ENCODE measurements at places on chromosomes 7 and 10.

GRCh38 chr7:112790586-112791003 lies 402 bp upstream of the TMEM168 start:
- no peak for DNase-seq

- no peak for DNase-seq
Measured at GRCh38 chr7:13290975-13291374, 603.5 kb downstream of the ARL4A start.

DNA sequence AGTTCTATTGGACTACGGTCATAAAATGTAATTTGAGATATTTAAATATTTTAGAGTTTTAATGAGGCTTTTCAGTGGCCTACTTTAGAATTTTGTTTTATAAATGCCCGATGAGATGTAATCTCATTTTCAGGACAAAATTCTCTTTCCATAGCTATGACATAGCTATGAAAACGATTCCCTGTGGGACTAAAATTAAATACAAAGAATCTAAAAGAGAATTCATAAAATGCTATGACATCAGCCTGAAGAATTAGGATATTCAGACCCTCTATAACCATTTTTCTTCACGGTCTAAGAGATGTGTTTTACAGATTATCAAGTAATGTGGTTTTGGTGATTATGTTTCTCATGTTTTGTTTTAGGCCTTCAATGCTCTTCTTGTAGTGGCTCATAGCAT lies 48.2 kb upstream of the ODAD2 start:
- no peak for DNase-seq

DNA sequence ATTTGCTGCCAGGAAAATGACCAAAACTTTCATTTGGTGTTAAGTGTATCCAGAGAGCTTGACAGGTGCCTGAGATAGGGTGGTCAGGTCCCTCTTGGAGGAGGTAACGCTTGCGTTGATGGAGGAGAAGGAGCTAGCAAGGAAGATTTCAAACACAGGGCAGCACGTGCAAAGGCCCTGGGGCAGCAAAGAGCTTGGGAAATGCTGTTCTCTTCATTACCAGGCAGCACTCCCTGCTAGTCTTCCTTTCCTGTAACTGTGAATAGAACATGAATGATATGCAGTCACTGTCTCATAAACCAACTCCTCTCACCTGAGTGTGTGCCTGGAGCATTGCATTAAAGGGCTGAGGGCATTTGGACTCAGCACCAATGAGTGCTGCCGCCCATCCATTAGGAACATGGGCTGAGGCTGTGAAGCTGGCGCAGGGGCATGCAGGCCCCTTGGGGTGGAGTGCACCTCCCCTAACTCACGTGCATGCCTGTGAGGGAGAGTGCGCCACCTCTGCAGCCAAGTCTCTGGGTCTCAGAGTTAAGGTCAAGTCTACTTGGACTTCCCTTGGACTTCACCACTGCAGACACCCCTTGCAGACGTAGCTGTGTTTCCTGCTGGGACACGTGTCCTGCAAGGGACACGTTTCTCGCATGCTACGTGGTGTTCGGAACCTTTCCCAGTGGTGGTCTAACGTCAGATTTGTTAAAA lies 136.8 kb downstream of the PAXIP1 start:
- no peak for DNase-seq

- DNase-seq: no peak
Measured at GRCh38 chr10:80498833-80499741, 38.6 kb upstream of the SH2D4B start.

- DNase-seq: no peak
Measured at GRCh38 chr7:105496521-105496920, 25.6 kb downstream of the PUS7 start.

- DNase-seq: no peak
Measured at GRCh38 chr10:80630324-80630723, 92.6 kb downstream of the SH2D4B start.

GRCh38 chr7:17910377-17910776 lies 29.9 kb downstream of the SNX13 start:
- DNase-seq: no peak

DNA sequence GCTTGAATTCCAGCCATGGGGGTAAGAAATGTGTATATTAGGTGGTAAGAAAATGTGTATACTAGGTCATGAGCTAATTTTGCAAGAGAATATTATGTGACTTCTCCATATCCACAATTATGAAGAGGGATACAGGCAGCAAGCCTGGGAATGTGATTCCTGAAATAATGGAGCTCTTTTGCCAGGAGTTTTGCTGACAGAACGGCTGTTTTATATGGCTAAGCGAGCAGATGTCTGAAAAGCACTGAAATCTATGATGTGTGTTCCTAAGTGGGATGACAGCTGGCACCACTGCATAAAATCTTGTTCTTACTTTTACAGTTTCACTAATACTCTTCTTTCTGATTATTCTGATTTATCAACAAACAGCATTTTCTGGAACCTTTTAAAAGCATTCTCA lies 386.0 kb upstream of the HPS1 start:
- DNase-seq: no peak

- DNase-seq: no peak
Measured at GRCh38 chr10:64071218-64071617, 550.0 kb downstream of the REEP3 start.

- no peak for DNase-seq
Measured at GRCh38 chr7:77450054-77450453, 33.9 kb upstream of the GSAP start.

DNA sequence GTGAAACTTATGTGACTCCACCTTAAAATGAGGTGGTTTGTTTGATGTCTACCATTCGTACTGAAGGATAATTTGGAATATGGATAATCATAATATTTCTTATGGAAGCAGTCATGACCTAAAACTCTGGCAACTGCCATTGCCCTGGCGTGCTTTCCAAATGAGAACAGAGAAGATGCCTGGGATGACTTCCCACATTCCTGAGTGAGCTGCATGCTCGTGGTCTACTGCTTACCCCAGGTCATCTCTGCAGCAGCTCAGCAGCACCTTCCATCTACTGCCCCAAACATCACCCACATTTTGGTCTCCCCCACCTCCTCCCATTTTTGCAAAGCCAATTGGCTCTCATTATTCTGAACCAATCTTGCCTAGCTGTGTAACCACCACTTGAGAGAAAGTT lies 40.1 kb downstream of the LYZL1 start:
- no peak for DNase-seq

DNA sequence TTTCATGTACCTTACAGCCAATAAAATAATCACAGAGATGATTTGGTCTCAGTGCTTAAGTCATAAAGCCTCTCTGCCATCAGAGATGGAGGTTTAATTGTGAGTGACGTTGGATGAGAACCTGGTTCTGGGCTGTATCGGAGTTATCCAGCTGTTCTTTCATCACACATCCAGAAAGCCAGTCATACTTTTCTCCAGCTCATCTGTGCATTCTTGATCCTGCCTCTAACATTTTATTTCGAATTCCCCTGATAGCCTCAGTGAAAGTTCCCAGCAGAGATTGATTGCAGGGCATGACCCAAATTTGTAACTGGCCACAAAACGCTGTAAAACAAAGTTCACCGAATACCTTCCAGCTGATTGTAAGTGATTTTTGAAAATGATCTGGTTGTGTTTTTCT lies 212.6 kb upstream of the HABP2 start:
- no peak for DNase-seq

DNA sequence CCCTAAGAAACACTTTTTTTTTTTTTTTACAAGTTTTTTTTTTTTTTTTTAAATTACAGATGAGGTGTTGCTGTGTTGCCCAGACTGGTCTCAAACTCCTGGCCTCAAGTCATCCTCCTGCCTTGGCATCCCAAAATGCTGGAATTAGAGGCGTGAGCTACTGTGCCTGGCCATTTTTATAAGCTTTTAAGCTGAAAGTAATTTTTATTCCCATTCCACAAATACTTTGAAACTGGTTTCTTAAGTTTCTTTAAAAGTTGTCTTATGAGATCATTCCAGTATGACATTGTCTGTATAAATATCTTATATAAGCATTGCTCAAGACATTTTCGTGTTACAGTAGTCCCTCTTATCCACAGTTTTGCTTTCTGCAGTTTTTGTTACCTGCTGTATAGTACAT lies 61.4 kb upstream of the CYP26C1 start:
- no peak for DNase-seq

- no peak for DNase-seq
Measured at GRCh38 chr10:58508316-58508715, 4.4 kb upstream of the BICC1 start.

- DNase-seq: no peak
Measured at GRCh38 chr10:14773551-14774213, 1.0 kb downstream of the FAM107B start.

GRCh38 chr7:123022576-123022975 lies 27.1 kb upstream of the TAS2R16 start:
- DNase-seq: no peak

GRCh38 chr7:102012941-102013461 lies 195.6 kb downstream of the CUX1 start:
- no peak for DNase-seq

- DNase-seq: no peak
Measured at GRCh38 chr7:12839508-12840153, 152.2 kb downstream of the ARL4A start.

DNA sequence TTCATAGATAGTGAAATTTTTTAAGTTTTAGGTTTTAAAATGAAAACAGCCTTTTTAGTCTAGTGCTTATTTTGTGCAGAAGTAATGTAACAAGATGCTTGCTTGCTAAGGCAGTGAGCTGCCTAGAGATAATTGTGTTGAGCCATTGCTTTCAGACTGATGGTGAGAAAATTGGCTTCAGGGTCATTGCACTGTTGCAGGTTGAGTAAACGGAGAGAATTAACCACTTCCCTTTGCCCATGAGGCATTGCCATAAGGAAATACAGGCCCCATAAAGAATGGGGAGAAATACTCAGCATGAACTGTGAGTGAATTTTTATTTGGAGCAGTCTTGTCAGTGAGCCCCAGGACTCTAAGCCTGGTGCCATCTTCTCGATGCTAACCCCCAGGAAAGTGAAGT lies 140.5 kb downstream of the LRRC4 start:
- DNase-seq: no peak

DNA sequence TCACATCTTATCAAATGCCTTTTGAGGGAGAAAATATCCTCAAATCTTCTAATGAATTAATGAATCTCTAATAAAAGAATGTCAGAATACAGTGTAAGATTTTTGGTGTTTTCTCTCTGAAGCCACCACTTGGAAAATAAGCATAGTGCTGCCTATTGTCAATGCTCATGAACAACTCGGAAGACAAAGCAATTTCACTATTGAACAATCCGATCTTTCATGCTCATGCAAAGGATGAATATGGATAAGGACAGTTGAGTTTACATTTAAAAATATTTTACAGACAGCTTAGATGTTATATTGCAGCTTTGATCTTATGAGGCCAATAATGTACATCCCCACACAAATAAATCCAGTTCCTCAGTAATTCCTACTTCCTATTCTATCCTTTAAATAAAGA lies 40.6 kb downstream of the MAGI2 start:
- DNase-seq: no peak

- DNase-seq: no peak
Measured at GRCh38 chr7:130912082-130912861, 178.3 kb upstream of the KLF14 start.

- no peak for DNase-seq
Measured at GRCh38 chr10:99888622-99889021, 106.2 kb downstream of the ABCC2 start.

DNA sequence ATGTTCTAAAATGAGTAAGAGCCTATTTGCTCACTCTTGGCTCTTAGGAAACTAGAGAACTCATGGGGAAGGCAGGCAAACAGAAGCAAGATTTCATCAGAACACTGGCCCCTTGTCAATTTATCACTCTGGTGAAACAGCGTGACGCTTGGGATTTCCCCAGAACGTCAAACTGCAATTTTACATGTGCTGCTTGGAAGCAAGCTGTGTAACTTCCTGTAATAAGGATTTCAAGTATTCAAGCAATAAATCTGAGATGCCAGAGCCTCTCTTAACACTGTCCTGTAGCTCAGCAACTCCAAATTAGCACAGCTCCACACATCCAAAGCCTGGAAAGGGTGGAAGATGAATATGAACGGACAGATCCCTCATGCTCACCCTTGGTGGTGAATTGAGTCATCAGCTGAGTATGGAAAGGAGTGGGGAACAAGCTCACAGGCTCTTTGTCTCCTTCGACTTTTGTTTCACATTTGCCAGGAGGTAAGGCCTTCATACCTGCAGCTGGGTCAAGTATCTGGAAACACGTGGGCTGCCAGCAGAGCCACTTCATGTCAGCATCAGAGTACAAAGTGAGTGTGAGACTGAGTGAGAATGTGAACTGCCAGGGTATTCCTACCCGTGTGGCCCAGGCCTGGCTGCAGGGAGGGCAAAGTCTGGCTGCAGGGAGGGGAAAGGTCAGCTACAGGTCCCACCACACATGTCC lies 140.4 kb upstream of the NAMPT start:
- DNase-seq: no peak

DNA sequence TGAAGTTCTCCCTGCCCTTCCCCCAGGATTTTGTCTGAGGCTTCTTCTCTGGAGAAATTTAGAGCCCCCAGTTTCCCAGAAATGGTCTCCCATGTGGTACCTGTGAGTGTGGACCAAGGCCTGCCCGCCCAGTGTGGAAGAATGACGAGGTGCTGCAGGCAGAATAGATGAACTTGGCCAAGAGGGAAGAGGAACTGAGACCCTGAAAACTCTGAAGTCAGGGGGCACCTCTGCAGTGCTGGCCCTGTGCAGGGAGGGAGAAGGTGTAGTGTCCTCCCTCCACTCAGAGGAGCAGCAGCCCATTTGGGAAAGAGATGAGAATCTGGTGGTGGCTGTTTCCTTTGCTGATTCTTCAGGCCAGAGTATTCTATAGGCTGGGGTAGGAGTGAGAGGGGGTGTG lies 115.2 kb upstream of the PCGF5 start:
- no peak for DNase-seq

DNA sequence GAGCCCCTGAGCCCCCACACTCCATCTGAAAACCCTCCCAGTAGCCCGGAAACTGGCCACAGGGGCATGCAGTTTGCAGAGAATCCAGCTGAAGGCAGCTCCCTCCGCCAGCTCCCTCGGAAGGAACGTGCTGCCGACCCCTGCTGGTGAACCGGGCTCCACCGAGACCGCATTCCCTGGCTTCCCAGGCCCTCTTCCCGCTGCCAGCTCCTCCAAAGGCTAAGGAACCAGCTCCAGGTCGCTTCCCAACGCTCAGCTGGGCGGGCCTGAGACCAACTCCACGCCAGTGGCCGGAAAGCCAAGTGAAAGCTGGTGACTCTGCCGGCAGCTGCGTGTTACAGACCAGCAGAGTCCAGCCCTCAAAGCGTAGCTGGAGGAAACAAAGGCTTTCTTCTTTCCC lies 35.8 kb downstream of the GPER1 start:
- DNase-seq: no peak

- no peak for DNase-seq
Measured at GRCh38 chr10:109504401-109504800, 418.9 kb downstream of the XPNPEP1 start.

GRCh38 chr7:136998495-136998894 lies 130.0 kb downstream of the CHRM2 start:
- no peak for DNase-seq

GRCh38 chr10:15211464-15211979 lies 43.0 kb upstream of the NMT2 start:
- DNase-seq: no peak

GRCh38 chr10:11849277-11849676 lies 26.1 kb downstream of the PROSER2 start:
- no peak for DNase-seq

- no peak for DNase-seq
Measured at GRCh38 chr7:43750016-43750887, 8.2 kb upstream of the BLVRA start.

GRCh38 chr10:86644794-86645445 lies 9.4 kb upstream of the OPN4 start:
- no peak for DNase-seq

GRCh38 chr10:66941491-66941890 lies 15.7 kb downstream of the LRRTM3 start:
- DNase-seq: no peak

All from NCI-H1092 (cell line).